Activated naive CD8-positive, alpha-beta T cell treated with anti-CD3 and anti-CD28 coated beads, Interleukin-2, amount 50 U/mL, for 24 hours (primary cell): ENCODE measurements at places on chromosomes 4 and X.
A peak's percentile ranks its signal among the peaks of the same experiment; 100 is the strongest.

- H3K36me3 ChIP-seq, result no peaks in the 10 kb centered on the region
- no peaks in the 10 kb centered on the region for H3K27me3 ChIP-seq
- no peaks in the 10 kb centered on the region for H3K4me1 ChIP-seq
- DNase-seq, result no peak
- H3K27ac ChIP-seq, result no peak overlapping the region
These were observed 845.2 kb downstream of the PCDH18 start for GRCh38 chr4:136687118-136687517.

- peaks cover 5% of the 10 kb centered on the region for H3K27me3 ChIP-seq
- H3K27ac ChIP-seq, result no peak overlapping the region
- peaks cover 3% of the 10 kb centered on the region for H3K4me1 ChIP-seq
- no peak for DNase-seq
- no peak overlapping the region for H3K4me3 ChIP-seq
These were observed 70.1 kb upstream of the LSM6 start for GRCh38 chr4:146105464-146105863.

DNA sequence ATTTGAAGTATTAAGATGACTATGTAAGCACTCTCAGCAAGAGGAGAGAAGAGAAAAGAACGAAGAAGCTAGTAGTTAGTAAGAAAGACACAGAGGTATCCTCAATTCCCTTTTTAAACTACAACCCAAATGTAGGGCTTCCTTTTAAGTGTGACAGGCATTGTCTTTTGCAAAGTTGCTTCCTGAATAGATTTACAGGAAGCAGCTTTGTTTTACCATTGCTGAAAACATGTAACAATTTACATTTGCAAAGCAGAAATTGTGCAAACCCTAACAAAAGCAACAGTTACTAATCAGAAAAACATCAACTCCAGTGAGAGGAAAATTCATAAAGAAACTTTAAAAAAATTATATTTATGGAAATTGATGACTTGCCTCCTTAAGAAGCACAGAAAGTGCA, 96.4 kb downstream of the FAM13A start:
- H3K36me3 ChIP-seq, result no peaks in the 10 kb centered on the region
- peaks cover 1% of the 10 kb centered on the region for H3K27me3 ChIP-seq
- H3K4me3 ChIP-seq, result no peak overlapping the region
- no peak overlapping the region for H3K27ac ChIP-seq
- no peak for DNase-seq

GRCh38 chrX:123960956-123961267, 594 bp upstream of the STAG2 start:
- H3K27me3 ChIP-seq, result peaks cover 4% of the 10 kb centered on the region
- DNase-seq, result no peak
- peak overlapping the region; percentile 91 for H3K4me3 ChIP-seq
- H3K27ac ChIP-seq, result peak overlapping the region; percentile 97
- peaks cover 30% of the 10 kb centered on the region for H3K4me1 ChIP-seq

GRCh38 chr4:158255727-158256324, 45.5 kb downstream of the TMEM144 start:
- no peak for DNase-seq
- peaks cover 13% of the 10 kb centered on the region for H3K27me3 ChIP-seq
- H3K36me3 ChIP-seq, result no peaks in the 10 kb centered on the region
- H3K27ac ChIP-seq, result no peak overlapping the region
- H3K4me1 ChIP-seq, result no peaks in the 10 kb centered on the region
- no peak overlapping the region for H3K4me3 ChIP-seq

GRCh38 chr4:1398681-1399507, 7.3 kb downstream of the NKX1-1 start:
- H3K4me1 ChIP-seq, result no peaks in the 10 kb centered on the region
- H3K27me3 ChIP-seq, result peaks cover 29% of the 10 kb centered on the region
- no peak overlapping the region for H3K4me3 ChIP-seq
- H3K36me3 ChIP-seq, result peaks cover 3% of the 10 kb centered on the region
- DNase-seq, result no peak

GRCh38 chr4:21757248-21757647, 191.3 kb downstream of the KCNIP4 start:
- no peaks in the 10 kb centered on the region for H3K4me1 ChIP-seq
- H3K27ac ChIP-seq, result no peak overlapping the region
- no peaks in the 10 kb centered on the region for H3K27me3 ChIP-seq
- no peak for DNase-seq
- no peak overlapping the region for H3K4me3 ChIP-seq

- H3K27ac ChIP-seq, result no peak overlapping the region
- H3K4me1 ChIP-seq, result no peaks in the 10 kb centered on the region
- no peaks in the 10 kb centered on the region for H3K36me3 ChIP-seq
- DNase-seq, result no peak
- H3K27me3 ChIP-seq, result no peaks in the 10 kb centered on the region
- H3K4me3 ChIP-seq, result no peak overlapping the region
These were observed 386.8 kb downstream of the ANKRD50 start for GRCh38 chr4:124325690-124326089.

GRCh38 chr4:131509521-131509920, 1639.6 kb upstream of the PCDH10 start:
- no peaks in the 10 kb centered on the region for H3K4me1 ChIP-seq
- no peak overlapping the region for H3K27ac ChIP-seq
- DNase-seq, result no peak
- no peak overlapping the region for H3K4me3 ChIP-seq

DNA sequence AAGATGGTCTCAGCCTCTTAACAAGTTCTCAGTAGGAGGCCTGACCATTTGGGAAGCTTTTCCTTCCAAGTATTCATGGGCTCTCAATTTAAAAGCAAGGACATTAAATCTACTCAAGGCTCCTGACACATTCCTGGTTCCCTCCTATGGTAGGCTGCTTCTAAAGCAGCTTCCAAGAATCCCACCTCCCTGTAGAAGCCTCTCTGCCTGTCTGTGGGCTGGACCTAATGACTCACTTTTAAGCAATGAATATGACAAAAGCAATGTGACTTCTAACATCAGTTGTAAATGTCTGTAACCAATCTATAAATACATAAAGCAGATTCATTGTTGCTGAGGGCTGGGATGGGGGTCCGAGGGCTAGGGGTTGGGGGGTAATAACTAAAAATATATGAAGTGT, 99.5 kb upstream of the FAM9B start:
- H3K4me1 ChIP-seq, result peaks cover 33% of the 10 kb centered on the region
- H3K27ac ChIP-seq, result no peak overlapping the region
- no peaks in the 10 kb centered on the region for H3K27me3 ChIP-seq
- peaks cover 7% of the 10 kb centered on the region for H3K36me3 ChIP-seq
- no peak for DNase-seq
- no peak overlapping the region for H3K4me3 ChIP-seq

DNA sequence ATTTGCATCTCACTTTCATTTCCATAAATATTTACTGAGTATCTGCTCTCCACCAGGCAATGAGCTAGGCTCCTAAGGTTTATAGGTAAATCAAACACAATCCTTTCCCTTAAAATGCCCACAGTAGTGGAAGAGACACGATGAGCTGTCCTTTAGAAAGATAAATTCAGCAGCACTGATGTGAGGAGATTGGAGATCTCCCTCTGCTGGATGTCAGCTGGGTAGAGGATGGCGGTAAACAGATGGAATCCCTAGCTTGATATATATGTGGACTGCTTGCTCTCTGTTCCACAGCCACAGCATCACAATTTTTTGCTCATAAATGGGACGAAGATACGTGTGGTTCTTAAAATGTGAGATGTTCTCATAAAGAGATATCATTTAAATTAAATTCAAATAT, 216.4 kb upstream of the RASGEF1B start:
- no peak overlapping the region for H3K27ac ChIP-seq
- DNase-seq, result no peak
- H3K4me1 ChIP-seq, result no peaks in the 10 kb centered on the region
- H3K27me3 ChIP-seq, result no peaks in the 10 kb centered on the region

GRCh38 chr4:90174621-90175023, 47.4 kb downstream of the CCSER1 start:
- no peaks in the 10 kb centered on the region for H3K36me3 ChIP-seq
- H3K4me3 ChIP-seq, result no peak overlapping the region
- H3K4me1 ChIP-seq, result no peaks in the 10 kb centered on the region
- DNase-seq, result no peak

DNA sequence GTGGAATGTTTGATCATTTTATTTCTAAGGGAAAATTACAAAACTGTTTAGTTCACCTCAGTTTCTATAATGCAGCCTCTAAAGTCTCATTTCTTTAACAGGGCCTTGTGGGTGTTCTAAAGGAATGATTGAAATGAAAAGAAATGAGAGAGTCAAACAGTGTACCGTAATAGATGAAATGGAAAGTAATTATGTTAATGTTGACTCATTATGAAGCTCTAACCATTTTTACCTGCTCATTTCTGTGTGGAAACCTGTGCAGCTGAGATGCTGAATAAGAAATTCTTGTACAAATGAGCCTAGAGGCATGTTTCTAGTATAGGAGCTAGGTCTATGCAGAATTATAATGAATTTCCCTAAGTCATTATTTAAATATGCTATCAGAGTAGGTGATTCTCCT, 45.2 kb upstream of the RPA4 start:
- H3K4me3 ChIP-seq, result no peak overlapping the region
- no peaks in the 10 kb centered on the region for H3K4me1 ChIP-seq

DNA sequence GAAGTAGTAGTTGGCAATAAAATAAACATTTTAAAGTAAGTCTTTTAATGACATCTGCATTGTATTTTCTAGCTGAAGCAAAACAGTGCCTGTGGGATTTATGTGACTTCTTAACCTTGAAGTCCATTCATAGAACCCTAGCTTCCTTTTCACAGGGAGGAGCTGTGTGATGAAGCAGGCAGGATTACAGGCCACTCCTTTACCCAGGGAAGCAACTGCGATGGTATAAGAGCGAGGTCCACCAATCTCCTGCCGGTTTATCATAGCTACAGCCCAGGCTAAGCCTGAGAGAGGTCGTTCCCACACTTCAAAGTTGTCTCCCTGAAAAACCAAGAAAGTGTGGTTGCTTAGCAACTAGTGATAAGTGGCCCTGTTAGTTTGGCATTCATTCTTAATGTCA, 7.0 kb downstream of the RPL36A start:
- DNase-seq, result no peak
- H3K36me3 ChIP-seq, result peaks cover 40% of the 10 kb centered on the region
- no peak overlapping the region for H3K27ac ChIP-seq
- no peak overlapping the region for H3K4me3 ChIP-seq
- peaks cover 16% of the 10 kb centered on the region for H3K4me1 ChIP-seq
- H3K27me3 ChIP-seq, result no peaks in the 10 kb centered on the region

- no peaks in the 10 kb centered on the region for H3K27me3 ChIP-seq
- H3K4me3 ChIP-seq, result peak overlapping the region; percentile 95
- H3K36me3 ChIP-seq, result peaks cover 37% of the 10 kb centered on the region
- peak overlapping the region; percentile 89 for H3K27ac ChIP-seq
- peaks cover 75% of the 10 kb centered on the region for H3K4me1 ChIP-seq
- no peak for DNase-seq
These were observed 3.6 kb downstream of the DCK start for GRCh38 chr4:70997036-70997435.

DNA sequence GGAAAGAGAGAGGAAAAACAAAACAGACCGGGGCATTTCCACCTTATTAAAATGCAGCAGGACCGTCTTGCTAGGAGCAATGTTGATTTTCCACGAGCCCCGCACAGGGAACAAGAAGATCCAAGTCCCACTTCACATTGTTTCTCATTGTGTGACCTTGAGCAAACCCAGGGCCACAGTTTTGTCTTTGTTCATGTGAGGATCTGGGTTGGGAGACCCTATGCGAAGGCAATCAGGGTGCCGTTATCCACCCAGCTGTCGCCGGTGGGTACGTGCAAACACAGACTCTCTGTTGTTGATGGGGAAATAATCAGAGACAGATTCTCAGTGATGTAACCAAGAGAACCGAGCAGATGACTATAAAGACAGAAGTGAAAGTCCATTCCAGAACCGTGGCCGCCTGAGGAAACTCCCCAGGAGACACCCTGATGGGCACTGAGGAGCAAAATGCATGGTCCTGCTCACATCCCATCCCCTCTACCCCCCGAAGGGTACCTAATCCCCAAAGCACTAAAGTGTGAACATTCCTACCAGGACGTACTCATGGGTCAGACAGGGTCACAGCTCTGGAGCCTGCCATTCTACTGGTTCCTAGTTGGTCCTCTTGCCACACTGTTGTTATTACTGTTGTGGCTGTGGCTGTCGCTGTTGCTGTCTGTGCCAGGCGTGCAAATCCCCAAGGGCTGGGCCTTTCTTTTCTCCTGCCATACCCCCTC, 102.7 kb upstream of the RBPJ start:
- H3K4me3 ChIP-seq, result no peak overlapping the region
- H3K27me3 ChIP-seq, result peaks cover 10% of the 10 kb centered on the region
- peaks cover 4% of the 10 kb centered on the region for H3K4me1 ChIP-seq
- no peak for DNase-seq
- no peaks in the 10 kb centered on the region for H3K36me3 ChIP-seq

DNA sequence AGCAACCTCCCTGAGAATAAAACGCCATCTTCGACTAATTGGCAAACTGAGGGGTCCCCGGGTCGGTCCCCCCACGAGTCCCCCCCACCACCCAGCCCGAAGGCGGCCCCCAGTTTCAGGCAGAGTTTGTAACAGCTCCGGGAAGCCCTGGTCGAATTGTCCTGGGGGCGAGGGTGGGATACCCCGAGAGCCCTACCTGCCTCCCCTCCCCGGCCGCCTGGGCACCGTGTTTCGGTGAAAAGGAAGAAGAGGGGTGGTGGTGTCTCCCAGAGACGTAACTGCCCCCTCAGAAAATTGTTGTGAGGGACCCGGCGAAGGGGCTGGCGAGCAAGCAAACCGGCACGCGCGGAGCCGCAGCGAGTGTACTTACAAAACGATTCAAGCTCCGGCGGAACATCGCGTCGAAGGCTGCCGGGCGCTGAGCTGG, 1.2 kb downstream of the ATP11C start:
- no peaks in the 10 kb centered on the region for H3K27me3 ChIP-seq
- no peak overlapping the region for H3K27ac ChIP-seq
- peaks cover 4% of the 10 kb centered on the region for H3K36me3 ChIP-seq
- peak overlapping the region; percentile 76 for H3K4me3 ChIP-seq

DNA sequence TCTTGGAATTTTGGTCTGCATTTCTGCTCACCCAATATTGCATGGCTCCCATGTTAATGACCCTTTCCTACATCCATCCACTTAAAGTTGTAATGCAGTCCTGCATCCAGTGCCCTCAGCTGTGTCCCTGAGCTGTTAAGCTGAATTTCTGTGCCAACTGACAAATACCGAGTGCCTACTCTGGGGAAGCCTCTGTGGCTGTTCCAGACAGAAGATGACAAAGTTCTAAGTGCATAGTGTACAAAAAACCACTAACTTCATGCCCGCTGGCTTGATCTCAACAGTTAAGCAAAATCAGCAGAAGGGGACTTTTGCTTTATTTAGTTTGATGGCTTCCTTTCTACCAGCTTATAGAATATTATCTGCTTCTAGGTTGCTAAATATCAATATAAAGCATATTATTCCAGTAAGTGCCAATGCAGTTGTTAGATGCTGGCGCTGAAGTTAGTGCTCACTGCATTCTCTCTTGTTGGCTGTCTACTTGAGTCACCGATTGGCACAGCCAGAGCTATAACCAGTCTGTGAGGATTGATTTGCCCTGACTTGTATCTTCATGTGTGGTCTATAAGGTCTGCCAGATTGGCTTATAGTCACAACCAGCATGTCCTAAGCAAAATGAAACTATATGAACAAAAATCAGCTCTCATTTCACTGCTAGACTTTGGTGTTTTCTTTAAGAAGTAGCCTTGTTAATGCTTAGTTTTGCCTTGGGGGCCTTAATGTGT, 98.9 kb downstream of the KLHL8 start:
- H3K4me3 ChIP-seq, result no peak overlapping the region
- peaks cover 29% of the 10 kb centered on the region for H3K36me3 ChIP-seq
- DNase-seq, result no peak
- H3K27ac ChIP-seq, result no peak overlapping the region
- no peaks in the 10 kb centered on the region for H3K27me3 ChIP-seq
